ENCODE measurements at places on chromosomes 7 and 10.
A peak's percentile ranks its signal among the peaks of the same experiment; 100 is the strongest.

DNA sequence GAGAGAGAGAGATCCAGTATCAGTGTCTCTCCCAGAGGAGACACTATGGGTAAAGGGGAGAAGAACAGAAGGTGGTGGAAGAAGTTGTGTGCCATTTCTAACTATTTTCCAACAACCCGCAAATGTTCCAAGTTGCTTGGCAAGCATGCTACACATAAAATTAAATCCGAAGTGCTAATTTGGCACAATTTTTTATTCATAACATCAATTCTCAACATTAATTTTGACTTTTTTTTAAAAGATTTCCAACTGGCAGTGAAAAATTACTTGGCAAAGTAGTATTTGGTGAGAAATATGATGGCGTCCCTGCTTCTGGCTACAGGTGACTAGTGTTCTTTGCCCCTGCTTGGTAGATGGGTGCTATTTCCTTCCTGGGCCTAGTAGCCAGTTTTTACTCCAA is 622.0 kb downstream of the SORCS1 start:
- no peaks in the 10 kb centered on the region for H3K36me3 ChIP-seq
- no peaks in the 10 kb centered on the region for H3K27me3 ChIP-seq
- no peak for DNase-seq
- H3K4me1 ChIP-seq: no peaks in the 10 kb centered on the region

DNA sequence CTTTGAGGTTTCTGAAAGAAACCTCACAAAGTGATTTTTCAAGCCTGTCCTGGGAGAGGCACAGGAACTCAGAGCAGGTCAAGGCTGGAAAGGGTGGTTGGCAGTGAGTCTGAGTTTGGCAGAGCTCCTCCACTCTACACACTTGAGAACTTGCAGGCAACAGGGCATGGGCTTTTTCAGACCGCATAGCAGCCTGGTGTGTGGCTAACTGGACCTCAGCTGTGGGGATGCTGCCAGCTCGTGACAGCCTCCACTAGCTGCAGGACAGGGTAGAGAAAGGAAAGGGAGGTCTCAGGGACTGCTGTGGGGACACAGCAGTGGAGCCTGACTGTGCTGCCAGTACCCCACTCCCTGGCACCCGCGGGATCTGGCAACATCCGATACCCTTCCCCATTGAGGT is 2.6 kb downstream of the CDHR1 start:
- no peak overlapping the region for H3K4me3 ChIP-seq
- DNase-seq: no peak
- H3K36me3 ChIP-seq: no peaks in the 10 kb centered on the region
- peaks cover 19% of the 10 kb centered on the region for H3K27me3 ChIP-seq
- H3K4me1 ChIP-seq: peaks cover 13% of the 10 kb centered on the region
- no peak overlapping the region for H3K27ac ChIP-seq

- no peaks in the 10 kb centered on the region for H3K4me1 ChIP-seq
- H3K36me3 ChIP-seq: no peaks in the 10 kb centered on the region
- DNase-seq: no peak
These were observed 4.6 kb downstream of the SFTPA2 start for GRCh38 chr10:79555354-79556309.

DNA sequence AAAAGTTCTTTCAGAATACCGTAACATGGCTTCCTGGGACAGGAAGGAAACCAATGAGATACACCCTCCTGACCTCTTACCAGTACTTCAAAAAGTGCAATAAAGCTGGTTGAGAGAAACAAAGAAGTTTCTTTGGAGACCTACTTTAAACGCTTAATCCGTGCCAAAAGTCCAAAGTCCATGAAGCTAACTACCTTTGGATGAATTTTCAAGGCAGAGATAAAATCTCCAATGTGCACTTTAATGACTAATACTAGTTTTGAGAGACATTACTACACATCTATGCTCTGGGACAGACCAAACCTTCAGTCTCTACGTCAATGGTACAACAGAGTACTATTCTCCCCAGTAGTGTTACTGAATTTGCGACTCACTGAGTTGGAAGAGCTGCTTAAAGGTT is 46.1 kb downstream of the UBE2H start:
- H3K4me1 ChIP-seq: peaks cover 70% of the 10 kb centered on the region
- H3K36me3 ChIP-seq: no peaks in the 10 kb centered on the region
- no peaks in the 10 kb centered on the region for H3K27me3 ChIP-seq
- peak; percentile 57 for DNase-seq

GRCh38 chr10:57791546-57791945 is 476.1 kb downstream of the IPMK start:
- H3K4me1 ChIP-seq: no peaks in the 10 kb centered on the region
- no peak overlapping the region for H3K27ac ChIP-seq
- H3K36me3 ChIP-seq: no peaks in the 10 kb centered on the region
- no peak for DNase-seq

GRCh38 chr10:97297556-97298222 is 5.3 kb upstream of the ARHGAP19 start:
- H3K36me3 ChIP-seq: no peaks in the 10 kb centered on the region
- no peak for DNase-seq
- no peaks in the 10 kb centered on the region for H3K27me3 ChIP-seq
- no peak overlapping the region for H3K4me3 ChIP-seq
- H3K27ac ChIP-seq: peak overlapping the region; percentile 39

- no peak overlapping the region for H3K4me3 ChIP-seq
- no peaks in the 10 kb centered on the region for H3K27me3 ChIP-seq
- no peak for DNase-seq
- H3K36me3 ChIP-seq: no peaks in the 10 kb centered on the region
- no peak overlapping the region for H3K27ac ChIP-seq
These were observed 111.0 kb downstream of the SVOPL start for GRCh38 chr7:138590154-138590553.

GRCh38 chr7:40572810-40573465 is 438.1 kb downstream of the SUGCT start:
- H3K36me3 ChIP-seq: no peaks in the 10 kb centered on the region
- no peak for DNase-seq
- no peak overlapping the region for H3K4me3 ChIP-seq
- H3K4me1 ChIP-seq: no peaks in the 10 kb centered on the region

- no peaks in the 10 kb centered on the region for H3K36me3 ChIP-seq
- no peaks in the 10 kb centered on the region for H3K27me3 ChIP-seq
- no peak overlapping the region for H3K27ac ChIP-seq
- H3K4me1 ChIP-seq: no peaks in the 10 kb centered on the region
- no peak for DNase-seq
These were observed 48.0 kb upstream of the ZNF365 start for GRCh38 chr10:62326176-62326575.

- H3K4me3 ChIP-seq: no peak overlapping the region
- no peak for DNase-seq
- no peaks in the 10 kb centered on the region for H3K4me1 ChIP-seq
- no peaks in the 10 kb centered on the region for H3K36me3 ChIP-seq
- no peak overlapping the region for H3K27ac ChIP-seq
- no peaks in the 10 kb centered on the region for H3K27me3 ChIP-seq
These were observed 39.7 kb downstream of the SP8 start for GRCh38 chr7:20747001-20747400.

- DNase-seq: no peak
- no peak overlapping the region for H3K27ac ChIP-seq
- H3K27me3 ChIP-seq: no peaks in the 10 kb centered on the region
These were observed 7.2 kb upstream of the MBL2 start for GRCh38 chr10:52779541-52780390.

GRCh38 chr7:149495785-149496641 is 1.6 kb downstream of the ZNF746 start:
- H3K4me1 ChIP-seq: peaks cover 25% of the 10 kb centered on the region
- DNase-seq: no peak
- H3K27ac ChIP-seq: peak overlapping the region; percentile 14
- peaks cover 26% of the 10 kb centered on the region for H3K36me3 ChIP-seq
- H3K4me3 ChIP-seq: peak overlapping the region; percentile 74
- no peaks in the 10 kb centered on the region for H3K27me3 ChIP-seq

- no peak for DNase-seq
- no peak overlapping the region for H3K4me3 ChIP-seq
- H3K4me1 ChIP-seq: no peaks in the 10 kb centered on the region
- no peak overlapping the region for H3K27ac ChIP-seq
- no peaks in the 10 kb centered on the region for H3K36me3 ChIP-seq
These were observed 78.6 kb downstream of the LCOR start for GRCh38 chr10:96910488-96911395.

DNA sequence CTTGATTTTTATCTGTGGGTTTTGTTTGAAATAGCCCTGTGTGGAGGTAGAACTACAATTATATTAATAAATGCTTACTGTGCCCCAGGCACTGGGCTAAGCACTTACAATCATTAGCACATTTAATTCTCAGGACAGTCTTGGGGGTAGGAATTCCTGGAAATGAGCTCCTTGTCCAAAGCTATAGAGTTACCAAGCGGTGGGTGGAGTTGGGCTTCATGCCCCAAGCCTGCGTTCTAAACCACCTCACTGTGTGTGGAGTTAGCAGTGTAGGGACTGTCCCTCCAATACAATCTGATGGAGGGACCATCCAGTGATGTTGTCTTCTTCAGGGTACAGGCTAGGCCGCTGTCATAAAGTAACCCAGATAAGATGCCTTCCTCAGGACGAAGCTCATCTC is 49.7 kb downstream of the PALD1 start:
- no peak overlapping the region for H3K4me3 ChIP-seq
- H3K4me1 ChIP-seq: no peaks in the 10 kb centered on the region
- no peak for DNase-seq
- H3K36me3 ChIP-seq: no peaks in the 10 kb centered on the region

DNA sequence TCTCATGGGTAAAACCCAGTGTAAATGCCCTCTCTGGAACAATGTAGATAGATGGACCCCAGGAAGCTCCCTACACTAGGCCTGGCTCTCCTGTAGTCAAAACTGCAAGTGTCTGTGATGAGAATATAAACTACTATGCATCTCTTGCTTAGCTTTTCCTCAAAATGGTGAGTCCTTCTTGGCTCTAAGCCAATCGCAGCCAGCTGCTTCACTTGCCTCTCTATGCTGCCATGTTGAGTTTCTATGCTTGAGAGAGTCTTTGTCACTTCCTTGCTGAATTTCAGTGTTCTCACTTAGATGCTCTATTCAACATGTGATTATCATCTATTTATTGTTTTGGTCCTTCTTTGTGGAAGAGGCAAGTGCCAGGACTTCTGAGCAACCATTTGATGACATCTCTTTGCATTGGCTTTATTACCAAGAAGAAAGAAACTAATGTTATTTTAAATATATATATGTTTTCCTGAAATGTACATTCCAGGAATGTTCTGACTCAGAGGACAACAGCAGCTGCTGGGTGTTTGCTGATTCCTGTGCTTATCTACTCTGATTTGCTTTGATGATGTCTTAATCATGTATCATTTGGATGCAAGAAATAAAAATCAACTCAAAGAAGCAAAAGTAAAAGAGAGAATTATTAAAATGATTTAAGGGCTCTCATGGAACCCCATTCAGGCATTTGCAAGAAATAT is 16.6 kb downstream of the TAS2R40 start:
- no peak overlapping the region for H3K27ac ChIP-seq
- H3K4me3 ChIP-seq: no peak overlapping the region
- H3K4me1 ChIP-seq: peaks cover 4% of the 10 kb centered on the region
- H3K27me3 ChIP-seq: no peaks in the 10 kb centered on the region
- no peaks in the 10 kb centered on the region for H3K36me3 ChIP-seq
- DNase-seq: no peak

GRCh38 chr10:99796928-99797327 is 14.5 kb downstream of the ABCC2 start:
- no peak overlapping the region for H3K27ac ChIP-seq
- no peak overlapping the region for H3K4me3 ChIP-seq
